ENCODE measurements at places on chromosomes 2 and 18.

GRCh38 chr2:21441442-21441841 lies 317.7 kb downstream of the TDRD15 start:
- H3K27me3 ChIP-seq = no peaks in the 10 kb centered on the region
- H3K36me3 ChIP-seq = no peaks in the 10 kb centered on the region
- no peak for DNase-seq
- H3K4me3 ChIP-seq = no peak overlapping the region
- H3K27ac ChIP-seq = no peak overlapping the region

DNA sequence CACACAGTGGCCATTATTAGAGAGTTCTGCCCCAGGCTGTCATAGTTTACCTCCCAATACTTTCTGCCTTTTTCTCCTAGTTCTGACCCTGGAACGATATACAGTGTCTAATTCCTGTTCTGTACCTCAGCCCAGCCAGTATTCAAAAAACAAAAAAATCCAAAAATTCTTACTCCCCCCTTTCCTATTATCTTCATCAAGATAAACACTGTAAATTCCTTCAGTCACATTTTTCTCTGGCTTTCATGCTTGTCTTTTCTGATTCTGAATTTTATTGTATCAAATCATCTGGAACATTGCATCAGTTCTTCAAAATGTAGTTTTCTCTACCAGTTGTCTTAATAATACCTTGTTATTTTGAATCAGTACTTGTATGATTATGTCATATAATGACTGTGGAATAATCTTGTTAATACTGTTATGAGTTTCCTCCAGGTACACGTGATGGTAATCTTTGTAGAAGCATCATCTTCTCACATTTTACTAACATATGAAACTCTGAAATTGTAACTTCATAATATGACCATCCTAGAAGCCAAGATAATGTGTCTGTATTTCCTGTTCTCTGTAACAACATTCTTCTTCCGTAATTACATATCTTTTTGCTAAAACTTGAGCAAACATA lies 79.0 kb upstream of the NOSTRIN start:
- no peaks in the 10 kb centered on the region for H3K27me3 ChIP-seq
- no peak for DNase-seq
- H3K4me3 ChIP-seq = no peak overlapping the region
- no peak overlapping the region for H3K27ac ChIP-seq
- peaks cover 9% of the 10 kb centered on the region for H3K36me3 ChIP-seq

DNA sequence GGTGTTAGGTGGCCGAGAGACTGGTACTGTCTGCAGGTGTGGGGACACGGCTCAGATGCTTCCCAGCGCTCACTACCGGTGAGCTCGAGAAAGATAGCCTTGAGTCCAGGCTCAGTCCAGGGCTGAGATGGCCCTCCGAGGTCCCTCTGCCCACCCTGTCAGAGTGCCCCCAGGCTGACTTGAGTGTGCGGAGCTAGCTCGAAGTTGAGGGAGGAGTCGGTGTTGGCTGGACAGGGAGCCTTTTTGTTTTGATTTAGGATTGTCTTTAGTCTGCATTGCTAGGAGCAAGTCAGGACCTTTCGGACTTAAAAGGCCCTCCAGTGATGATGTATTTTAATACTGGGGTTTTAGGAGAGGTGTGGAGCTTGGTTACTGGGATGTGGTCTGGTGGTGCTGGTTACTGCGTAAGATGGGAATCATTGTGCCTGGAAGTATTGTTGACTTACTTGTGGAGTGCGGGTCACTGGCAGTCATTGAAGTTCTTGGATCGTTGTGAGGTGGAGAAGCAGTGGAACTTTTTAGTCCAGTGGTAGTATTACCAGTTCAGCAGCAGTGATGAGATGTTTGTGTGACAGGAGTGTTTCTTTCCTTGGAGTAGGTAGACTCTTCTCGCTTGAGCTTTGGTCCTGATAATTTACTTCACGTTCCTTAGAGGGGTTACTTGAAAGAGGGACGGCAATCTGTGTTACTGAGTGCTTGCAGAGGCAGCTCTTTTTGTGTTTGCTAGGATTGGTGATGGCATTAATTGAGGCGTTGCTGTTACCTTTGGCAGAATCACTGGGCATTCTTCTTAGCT lies 633 bp downstream of the KIAA1328 start:
- H3K27ac ChIP-seq = peak overlapping the region; percentile 73
- peaks cover 28% of the 10 kb centered on the region for H3K4me1 ChIP-seq
- DNase-seq = no peak
- H3K36me3 ChIP-seq = no peaks in the 10 kb centered on the region
- H3K4me3 ChIP-seq = peak overlapping the region; percentile 73
- no peaks in the 10 kb centered on the region for H3K27me3 ChIP-seq

GRCh38 chr2:40380041-40380440 lies 71.8 kb downstream of the SLC8A1 start:
- no peaks in the 10 kb centered on the region for H3K4me1 ChIP-seq
- no peak overlapping the region for H3K27ac ChIP-seq
- H3K36me3 ChIP-seq = no peaks in the 10 kb centered on the region
- no peaks in the 10 kb centered on the region for H3K27me3 ChIP-seq
- no peak for DNase-seq

Measured in tibial artery (tissue), 4 donors.